Spinal cord (tissue), 10 donors: ENCODE measurements at places on chromosomes 4 and X.
A peak's percentile ranks its signal among the peaks of the same experiment; 100 is the strongest.

- DNase-seq: peak; percentile 51
Measured at GRCh38 chr4:142365391-142365790, 480.7 kb downstream of the INPP4B start.

DNA sequence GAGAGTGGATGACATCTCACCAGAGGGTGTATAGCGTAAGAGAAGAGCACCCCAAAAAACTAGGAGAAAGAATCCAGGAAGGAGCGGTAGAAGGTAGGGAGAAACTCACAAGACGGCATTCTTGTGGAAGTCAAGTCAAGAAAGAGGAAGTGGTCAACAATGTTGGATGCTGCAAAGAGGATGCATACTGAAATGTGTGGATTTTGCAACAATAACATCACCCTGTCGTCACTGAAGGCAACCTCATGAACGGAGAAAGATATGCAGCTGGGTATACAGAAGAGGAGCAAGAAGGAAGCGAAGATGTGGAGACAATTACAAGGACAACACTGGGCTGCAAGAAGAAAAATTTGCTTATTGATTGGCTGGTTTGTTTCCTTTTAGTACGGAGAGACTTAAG, 11.4 kb upstream of the TAPT1 start:
- no peak for DNase-seq

- no peak for DNase-seq
Measured at GRCh38 chr4:171594293-171594692, 218.9 kb upstream of the GALNTL6 start.

GRCh38 chrX:101668143-101668542, 8.5 kb upstream of the ARMCX2 start:
- DNase-seq: no peak

- DNase-seq: no peak
Measured at GRCh38 chr4:6461301-6462165, 10.9 kb downstream of the PPP2R2C start.

GRCh38 chr4:142500966-142501365, 345.1 kb downstream of the INPP4B start:
- DNase-seq: no peak

GRCh38 chr4:139455126-139455538, 1.2 kb downstream of the RAB33B start:
- no peak for DNase-seq

DNA sequence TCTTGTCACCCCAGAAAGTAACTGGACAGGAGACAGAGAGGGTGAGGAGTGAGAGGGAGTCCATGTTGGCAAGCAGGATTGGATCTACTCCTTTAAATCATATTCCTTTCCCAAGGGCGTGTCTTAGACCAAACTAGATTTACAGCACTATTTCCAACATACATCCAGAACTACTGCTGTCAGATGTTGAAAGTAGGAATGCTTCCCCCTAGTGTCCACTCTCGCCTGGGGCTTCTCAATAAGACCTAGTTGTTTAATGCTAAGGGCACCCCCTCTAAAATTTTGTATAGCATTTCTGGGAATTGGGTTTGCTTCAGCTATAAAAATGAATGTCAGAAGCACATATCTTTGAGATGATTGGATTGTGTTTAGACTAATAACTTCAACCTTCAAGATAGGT, 13.3 kb downstream of the OFD1 start:
- DNase-seq: no peak

DNA sequence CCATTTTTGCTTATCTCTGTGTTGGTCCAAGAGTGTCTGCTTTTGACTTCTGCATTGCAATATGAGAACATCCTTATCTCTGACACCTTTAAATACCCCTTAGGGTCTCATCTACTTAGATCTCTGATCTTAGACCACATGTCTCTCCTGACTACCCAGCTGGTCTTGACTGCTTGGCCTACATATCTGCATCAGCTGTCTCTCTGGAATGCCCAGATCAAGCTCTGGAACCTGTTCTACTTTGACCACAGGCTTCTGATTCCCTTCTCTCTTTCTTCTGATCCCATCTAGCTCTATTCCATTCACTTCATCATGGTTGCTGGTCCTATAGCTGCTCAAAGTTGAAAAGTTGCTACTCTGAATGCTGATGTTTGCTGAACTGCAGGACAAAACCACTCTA, 301.2 kb downstream of the MAPK10 start:
- DNase-seq: no peak

GRCh38 chr4:90904021-90904420, 776.8 kb downstream of the CCSER1 start:
- no peak for DNase-seq

GRCh38 chrX:107659768-107660167, 31.5 kb downstream of the PRPS1 start:
- DNase-seq: peak; percentile 70

DNA sequence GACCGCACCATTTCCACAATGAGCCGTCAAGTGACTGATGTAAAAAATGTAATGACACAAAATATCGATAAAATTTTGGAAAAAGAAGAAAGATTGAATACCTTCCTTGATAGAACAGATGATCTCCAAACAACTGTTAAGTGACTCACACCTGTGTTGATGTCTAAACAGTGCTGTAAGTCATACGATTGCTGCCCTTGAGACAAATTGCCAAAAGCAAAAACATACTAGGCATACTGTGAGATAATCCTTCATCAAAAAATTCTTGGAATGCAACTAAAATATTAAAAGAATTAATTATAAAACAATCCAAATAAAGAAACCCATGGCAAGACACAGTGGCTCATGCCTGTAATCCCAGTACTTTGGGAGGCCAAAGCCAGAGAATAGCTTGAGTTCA, 53.4 kb downstream of the HNRNPD start:
- DNase-seq: no peak

DNA sequence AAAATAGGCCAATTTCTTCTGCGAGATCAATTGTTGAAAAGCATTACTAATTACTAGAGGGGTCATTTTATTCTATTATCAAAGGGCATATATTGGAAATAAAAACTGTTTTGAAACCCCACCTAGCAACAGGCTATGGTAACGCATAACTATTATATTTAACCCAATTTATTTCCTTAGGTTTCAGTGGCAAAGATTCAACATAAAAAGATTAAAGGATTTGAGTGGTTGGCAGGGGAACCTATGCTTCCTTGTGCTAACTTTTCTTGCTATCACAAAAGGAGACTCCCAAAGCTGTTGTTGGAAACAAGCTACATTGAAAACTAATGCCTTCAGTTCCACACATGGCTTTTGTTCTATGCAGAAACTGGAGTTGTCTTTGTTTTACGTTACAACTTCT, 166.9 kb upstream of the KLF3 start:
- DNase-seq: no peak

DNA sequence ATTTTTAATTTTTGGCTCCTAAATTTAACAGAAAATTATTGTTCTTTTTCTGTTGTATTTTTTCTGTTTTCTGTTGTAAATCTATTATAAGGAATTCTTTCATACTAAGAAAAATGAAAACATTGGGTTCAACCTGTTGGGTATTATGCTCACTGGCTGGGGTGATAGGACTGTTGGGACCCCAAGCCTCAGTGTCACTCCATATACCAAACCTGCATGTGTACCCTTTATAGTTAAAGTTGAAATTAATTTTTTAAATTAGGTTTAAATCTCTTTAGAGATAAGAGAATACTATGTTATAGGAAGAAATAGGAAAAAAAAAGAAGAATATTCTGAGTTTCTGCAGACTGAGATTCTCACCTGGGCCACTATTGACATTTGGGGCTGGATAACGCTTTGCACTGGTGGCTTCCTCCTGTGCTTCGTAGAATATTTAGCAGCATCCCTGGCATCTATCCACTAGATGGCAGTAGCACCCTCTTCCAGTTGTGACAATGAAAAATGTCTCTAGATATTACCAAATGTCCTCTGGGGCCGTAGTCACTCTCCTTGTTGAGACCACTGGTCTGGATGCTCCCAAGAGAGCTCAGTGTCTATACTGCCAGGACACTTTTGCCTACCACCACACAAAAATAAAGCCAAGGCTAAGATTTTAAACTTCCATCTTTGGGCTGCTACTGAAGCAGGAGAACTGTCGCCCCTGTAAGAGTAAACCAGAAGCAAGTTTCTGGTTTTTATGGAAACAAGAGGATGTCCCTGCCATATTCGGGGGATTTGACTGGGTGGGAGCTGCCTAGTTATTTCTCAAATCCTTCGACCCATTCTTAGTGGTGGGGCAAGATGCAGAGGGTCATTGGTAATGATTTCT, 22.4 kb upstream of the CLTRN start:
- peak; percentile 76 for DNase-seq

GRCh38 chr4:108193886-108194672, 25.3 kb upstream of the LEF1 start:
- DNase-seq: no peak

- no peak for DNase-seq
Measured at GRCh38 chr4:38957261-38957815, 74.9 kb downstream of the TMEM156 start.

DNA sequence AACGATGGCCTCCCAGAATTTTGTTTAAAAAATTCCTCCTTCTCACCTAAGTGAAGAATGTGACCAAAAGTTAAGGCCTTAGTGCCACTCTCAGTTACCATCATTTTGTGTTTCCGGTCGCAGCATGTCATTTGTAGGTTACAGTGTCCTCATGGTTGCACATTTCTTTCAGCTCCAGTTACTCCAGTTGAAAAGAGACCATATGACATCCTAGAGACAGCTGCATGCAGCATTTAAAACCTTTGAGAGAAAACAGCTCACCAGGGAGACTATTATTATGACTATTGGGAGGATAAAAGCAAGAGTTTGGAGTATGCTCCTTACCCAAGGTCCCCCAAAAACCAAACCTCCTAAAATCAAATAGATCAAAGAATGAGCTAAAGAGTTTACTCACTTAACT, 45.8 kb downstream of the MGARP start:
- no peak for DNase-seq

GRCh38 chrX:18098763-18099162, 121.9 kb downstream of the BEND2 start:
- peak; percentile 15 for DNase-seq

DNA sequence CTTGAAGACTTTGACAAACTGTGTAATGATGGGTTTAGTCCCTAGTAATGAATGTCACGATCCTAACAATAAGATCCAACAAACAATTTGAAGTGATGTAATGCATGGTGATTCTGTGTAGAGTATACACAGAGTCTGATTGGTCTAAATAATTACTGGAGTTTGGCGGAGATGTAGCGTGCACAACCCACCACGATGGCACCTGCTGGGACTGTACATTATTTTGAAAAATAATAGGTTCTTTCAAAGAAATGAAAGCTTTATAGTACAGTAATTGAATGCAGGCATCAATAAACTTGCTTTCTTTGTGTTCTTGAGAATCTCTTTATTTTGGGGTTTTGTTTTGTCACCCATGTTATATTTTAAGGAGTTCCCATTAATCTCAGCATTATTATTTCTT, 902.2 kb upstream of the PCDH7 start:
- no peak for DNase-seq

DNA sequence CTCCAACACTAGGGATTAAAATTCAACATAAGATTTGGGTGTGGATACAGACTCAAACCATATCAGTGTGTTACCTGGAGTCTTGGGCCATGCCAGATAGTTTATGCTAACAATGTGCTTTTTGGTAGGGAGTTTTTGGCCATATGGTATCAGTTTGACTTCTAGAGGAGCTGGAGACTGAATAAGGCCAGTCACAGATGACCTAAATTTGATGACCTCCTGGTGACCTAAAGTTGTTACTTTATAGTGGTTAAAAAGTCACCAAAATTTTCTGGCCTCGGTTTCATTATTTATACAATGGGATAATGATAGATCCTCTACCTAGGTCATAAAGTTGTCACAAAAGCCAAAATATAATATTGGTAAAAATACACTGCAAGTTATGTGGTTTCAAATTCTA, 877.1 kb downstream of the RAPGEF2 start:
- DNase-seq: no peak

GRCh38 chr4:108360754-108361445, 192.2 kb upstream of the LEF1 start:
- DNase-seq: no peak
